Activated T-cell treated with anti-CD3 and anti-CD28 coated beads, Interleukin-2, amount 50 U/mL, for 72 hours (primary cell): ENCODE measurements at places on chromosomes 4 and X.
A peak's percentile ranks its signal among the peaks of the same experiment; 100 is the strongest.

GRCh38 chrX:147899379-147900114 lies 12.2 kb upstream of the FMR1 start:
- no peak for DNase-seq

GRCh38 chr4:150090836-150091235 lies 12.6 kb downstream of the DCLK2 start:
- DNase-seq: no peak

GRCh38 chr4:186016796-186017195 lies 52.2 kb upstream of the TLR3 start:
- no peak for DNase-seq

- DNase-seq: no peak
Observed at GRCh38 chrX:67673741-67674274, 130.0 kb downstream of the AR start.

DNA sequence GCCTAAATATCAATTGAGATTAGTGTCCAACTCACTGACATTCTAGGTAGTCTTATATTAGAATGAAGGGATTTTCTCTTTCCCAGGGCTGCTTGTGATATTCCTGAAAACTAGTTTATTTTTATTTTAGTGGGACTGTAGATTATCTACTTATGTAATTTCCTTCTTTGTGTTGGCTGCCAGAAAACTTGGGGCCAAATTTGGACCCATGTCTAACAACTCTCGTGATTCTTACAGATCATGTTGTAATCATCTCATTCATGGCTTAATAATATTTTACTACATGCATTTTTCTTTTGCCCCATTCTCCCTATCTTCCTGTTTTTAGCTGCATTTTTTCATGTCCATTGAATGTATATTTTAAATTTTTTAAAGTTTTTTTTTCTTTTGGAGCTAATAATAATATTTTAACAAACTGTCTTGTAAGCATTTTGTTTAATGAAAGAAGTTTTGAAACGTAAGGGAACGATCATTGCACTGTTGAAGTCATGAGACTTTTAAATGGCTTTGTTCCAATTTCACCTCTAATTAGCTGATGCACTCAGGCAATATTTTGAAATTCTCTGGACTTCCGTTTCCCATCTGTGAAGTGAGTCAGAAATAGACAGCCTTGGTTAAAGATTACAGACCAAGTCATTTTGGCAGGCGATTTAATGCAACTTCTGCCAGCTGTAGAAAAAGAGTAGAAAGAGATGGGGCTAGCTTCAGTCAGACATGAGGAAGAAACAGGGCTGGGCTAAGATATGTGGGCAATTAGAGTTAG lies 14.3 kb upstream of the TDO2 start:
- DNase-seq: no peak

GRCh38 chr4:67160394-67160793 lies 384.9 kb downstream of the CENPC start:
- no peak for DNase-seq

- no peak for DNase-seq
Observed at GRCh38 chrX:153825042-153825441, 5.3 kb downstream of the PDZD4 start.

GRCh38 chrX:14528629-14529289 lies 577 bp upstream of the GLRA2 start:
- DNase-seq: peak; percentile 62

- no peak for DNase-seq
Observed at GRCh38 chr4:53306729-53307128, 59.1 kb downstream of the SCFD2 start.

DNA sequence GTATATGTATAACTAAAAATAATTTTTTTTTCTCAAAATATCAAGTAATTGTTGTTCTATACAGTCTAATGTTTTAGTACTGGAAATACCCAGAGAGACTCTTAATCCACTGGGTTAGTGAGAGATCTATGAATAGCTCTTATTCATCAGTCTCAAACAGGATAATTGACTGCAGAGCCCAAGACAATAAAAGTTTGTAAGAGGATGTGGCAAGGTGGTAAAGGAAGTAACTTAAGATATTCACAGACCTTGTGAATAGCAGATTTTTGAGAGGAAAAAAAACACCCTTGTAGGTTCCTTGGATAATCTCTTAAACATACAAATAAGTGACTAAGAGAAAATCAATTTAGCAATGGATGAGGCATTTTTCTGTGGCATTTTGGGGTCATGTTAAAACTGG lies 210.9 kb upstream of the FAM241A start:
- no peak for DNase-seq

DNA sequence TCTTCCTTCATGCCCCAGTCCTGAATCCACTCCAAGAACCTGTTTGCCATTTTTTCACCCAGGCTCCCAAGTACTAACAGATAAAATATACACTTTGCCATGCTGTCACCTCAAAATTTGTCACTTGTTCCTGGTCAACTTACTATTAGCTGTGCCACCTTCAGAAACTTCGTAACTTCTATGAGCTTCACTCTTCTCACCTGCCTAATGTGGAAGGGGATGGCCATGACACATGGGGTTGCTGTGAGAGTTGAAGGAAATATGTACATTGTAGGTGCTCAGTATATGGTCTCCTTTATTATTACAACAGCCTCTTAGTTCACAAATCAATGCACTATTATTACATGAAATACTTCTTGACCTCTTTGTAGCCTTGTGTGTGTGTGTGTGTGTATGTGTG lies 10.4 kb downstream of the TMSB4X start:
- no peak for DNase-seq

GRCh38 chrX:54271664-54272063 lies 86.2 kb downstream of the WNK3 start:
- DNase-seq: no peak

DNA sequence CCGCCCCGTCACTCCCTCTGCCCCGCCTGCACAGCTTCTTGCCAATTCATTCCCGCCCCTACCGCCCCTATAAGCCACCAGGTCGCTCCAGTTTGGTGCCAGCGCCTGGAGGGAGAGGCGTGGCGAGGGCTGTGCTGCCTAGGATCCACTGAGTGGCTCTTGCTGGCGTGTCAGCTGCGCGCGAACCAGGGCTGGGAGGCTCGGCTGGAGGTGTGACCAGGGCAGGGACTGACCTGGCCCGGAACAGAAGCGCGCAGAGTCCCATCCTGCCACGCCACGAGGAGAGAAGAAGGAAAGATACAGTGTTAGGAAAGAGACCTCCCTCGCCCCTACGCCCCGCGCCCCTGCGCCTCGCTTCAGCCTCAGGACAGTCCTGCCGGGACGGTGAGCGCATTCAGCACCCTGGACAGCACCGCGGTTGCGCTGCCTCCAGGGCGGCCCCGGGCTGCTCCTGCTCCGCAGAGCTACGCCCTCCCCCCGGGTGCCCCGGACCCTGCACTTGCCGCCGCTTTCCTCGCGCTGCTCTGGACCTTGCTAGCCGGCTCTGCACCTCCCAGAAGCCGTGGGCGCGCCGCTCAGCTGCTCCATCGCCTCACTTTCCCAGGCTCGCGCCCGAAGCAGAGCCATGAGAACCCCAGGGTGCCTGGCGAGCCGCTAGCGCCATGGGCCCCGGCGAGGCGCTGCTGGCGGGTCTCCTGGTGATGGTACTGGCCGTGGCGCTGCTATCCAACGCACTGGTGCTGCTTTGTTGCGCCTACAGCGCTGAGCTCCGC lies at the start of gene GPR78:
Gene GPR78, plus strand, starts transcription at position 72 of the 773 bp plus-strand sequence. Its CDS starts 591 bp downstream, at position 663.
- DNase-seq: peak; percentile 50

- no peak for DNase-seq
Observed at GRCh38 chr4:143377611-143378099, 41.0 kb downstream of the GAB1 start.
